ENCODE measurements at places on chromosomes 2 and 18.

DNA sequence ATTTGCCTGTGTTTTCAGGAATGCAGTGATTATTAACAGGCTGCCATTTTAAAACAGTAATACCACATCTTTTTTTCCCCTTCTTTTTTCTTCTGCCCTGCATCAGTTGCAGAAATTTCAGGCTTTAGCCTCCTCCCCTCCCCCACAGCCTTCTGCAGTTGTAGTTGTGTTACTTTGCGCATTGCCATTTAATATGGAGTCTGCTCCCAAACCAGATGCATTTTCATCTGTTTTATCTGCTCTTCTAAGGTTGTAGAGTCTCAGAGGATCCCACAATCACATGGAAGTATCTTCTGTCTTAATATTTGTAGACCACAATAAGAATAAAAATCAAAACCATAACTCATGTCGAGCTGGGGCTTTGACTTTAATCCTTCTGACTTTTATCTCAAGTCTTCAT lies 3.8 kb downstream of the ASXL3 start:
- no peak for DNase-seq

- no peak for DNase-seq
Measured at GRCh38 chr2:74873012-74873665, 39.2 kb downstream of the HK2 start.

DNA sequence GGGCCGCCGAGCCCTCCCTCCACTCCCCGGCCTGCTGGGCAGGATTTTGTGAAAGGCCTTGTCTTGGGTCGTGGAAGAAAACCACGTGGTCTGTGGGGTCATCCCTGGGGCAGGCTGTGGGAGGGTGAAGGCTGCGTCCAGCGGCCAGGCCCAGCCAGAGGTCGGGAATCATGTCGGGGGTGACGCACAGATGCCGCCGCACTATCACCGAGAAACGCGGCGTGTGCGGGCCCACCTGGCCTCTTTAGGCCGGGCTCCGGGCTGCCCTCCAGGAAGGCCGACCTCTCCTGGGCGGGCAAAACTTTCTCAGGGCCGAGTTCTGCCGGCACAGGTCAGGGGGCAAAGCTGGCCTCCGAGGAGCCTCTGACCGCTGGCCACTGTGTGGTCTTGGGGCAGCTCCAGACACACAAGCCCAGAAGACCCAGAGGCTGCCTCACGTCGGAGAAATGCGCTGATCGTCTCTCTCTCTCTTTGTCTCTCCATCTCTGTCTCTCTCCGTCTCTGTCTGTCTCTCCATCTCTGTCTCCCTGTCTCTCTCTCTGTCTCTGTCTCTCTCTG lies 28.4 kb downstream of the NFATC1 start:
- DNase-seq, result no peak

DNA sequence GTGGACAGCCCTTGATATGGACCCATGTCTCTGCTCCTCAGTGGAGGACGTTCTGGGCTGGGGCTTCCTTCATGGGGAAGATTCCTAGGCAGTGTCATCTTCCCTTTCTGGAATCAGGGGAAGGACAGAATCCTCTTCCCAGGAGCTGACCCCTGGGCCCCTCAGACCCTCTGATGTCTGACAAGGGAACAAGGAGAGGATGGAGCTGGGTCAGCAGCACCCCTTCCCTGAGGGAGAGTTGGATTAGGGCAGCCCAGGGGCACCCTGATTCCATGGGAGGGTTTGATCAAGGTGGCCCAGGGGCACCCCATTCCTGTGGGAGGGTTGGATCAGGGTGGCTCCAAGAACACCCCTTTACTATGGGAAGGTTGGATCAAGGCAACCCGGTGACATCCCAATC lies 86.5 kb downstream of the ACKR3 start:
- DNase-seq, result no peak

GRCh38 chr2:237154884-237155851 lies 69.5 kb downstream of the COPS8 start:
- no peak for DNase-seq

GRCh38 chr18:35268821-35269220 lies 21.2 kb downstream of the ZSCAN30 start:
- DNase-seq, result no peak

- DNase-seq, result no peak
Measured at GRCh38 chr2:43927442-43927841, 68.3 kb downstream of the LRPPRC start.
